ENCODE measurements at places on chromosomes 2 and 18.
A peak's percentile ranks its signal among the peaks of the same experiment; 100 is the strongest.

DNA sequence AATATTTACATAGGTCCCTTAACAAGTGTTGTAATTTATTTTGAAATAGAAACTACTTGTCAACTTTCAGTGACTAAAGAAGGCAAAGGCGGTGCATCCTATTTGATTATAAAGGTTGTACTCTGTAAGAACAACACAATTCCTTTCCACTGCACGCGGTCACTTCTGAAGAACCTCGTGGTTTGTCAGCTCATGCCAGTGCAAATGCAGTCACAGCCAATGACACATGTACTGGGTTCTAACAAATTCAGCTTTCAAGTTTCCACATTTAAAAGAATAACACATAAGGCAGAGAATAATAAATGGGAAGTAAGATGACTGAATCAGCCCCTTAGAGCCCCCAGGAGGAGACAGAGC lies 39.7 kb downstream of the CYB5A start:
- no peak for DNase-seq

DNA sequence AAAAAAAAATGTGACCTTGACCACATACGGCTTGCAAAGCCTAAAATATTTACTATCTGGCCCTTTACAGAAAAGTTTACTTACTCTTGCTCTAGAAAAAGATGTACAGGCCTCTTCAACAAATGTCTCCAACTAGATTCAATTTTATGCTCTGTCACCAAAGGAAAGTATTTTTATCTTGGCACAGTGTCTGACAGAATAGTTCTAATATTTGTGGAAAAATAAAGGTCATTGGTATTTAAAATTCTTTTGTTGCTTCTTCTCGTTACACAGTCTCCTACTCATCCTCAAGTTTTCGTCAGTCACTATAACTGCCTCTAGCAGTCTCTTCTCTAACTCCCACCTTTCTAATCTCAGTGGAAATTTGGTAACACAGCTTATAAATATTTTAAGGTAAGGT lies 1.4 kb downstream of the RBKS start:
- no peak for DNase-seq

GRCh38 chr2:172429301-172429968 lies 2.0 kb downstream of the ITGA6 start:
- DNase-seq, result no peak

GRCh38 chr2:102632380-102633175 lies 13.2 kb downstream of the SLC9A2 start:
- DNase-seq, result no peak

DNA sequence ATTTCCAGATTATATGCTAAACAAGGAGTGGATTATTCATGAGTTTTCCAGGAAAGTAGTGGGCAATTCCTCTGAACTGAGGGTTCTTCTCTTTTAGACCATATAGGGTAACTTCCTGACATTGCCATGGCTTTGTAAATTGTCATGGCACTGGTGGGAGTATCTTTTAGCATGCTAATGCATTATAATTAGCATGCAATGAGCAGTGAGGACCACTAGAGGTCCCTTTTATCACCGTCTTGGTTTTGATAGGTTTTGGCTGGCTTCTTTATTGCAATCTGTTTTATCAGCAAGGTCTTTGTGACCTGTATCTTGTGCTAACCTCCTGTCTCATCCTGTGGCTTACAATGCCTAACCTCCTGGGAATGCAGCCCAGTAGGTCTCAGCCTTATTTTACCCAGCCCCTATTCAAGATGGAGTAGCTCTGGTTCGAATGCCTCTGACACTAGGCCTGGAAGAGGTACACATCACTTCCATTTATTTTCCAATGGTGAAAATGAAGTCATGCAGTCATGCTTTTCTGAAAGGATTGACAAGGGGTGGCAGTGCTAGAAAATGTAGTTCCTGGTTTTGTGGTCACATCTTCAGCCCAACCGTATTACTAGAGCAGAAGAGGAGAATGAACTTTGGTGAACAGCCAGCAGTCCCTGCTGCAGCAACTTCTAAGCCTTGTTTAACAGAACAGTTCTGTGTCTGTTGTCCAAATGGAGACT lies 26.6 kb upstream of the ITGA4 start:
- no peak for DNase-seq

GRCh38 chr18:3013024-3013804 lies at the start of gene LPIN2:
TSS of gene LPIN2 (minus strand) at chr18:3013144. CDS start at chr18:2960840, 52,304 bp downstream.
- DNase-seq, result peak; percentile 91
